ENCODE measurements at places on chromosomes 3 and 15.

DNA sequence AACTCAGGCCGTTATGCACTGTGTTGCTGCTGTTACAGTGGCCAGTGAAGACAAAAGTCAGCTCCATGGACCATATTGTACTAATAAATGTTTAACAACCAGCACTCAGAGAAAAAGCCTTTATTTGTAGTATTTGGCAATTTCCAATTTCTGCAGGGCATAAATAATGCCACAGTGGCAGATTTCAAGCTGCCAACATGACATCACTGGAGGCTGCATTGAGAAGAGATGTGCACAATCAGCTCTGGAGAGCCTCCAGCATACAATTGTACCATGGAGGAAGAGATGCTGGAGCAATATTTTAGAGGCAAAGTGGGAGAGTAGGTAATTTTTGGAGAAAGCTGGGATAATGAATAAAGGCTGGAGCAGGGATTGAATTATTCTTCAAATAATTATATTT, 9.7 kb upstream of the ALCAM start:
- DNase-seq, result no peak

DNA sequence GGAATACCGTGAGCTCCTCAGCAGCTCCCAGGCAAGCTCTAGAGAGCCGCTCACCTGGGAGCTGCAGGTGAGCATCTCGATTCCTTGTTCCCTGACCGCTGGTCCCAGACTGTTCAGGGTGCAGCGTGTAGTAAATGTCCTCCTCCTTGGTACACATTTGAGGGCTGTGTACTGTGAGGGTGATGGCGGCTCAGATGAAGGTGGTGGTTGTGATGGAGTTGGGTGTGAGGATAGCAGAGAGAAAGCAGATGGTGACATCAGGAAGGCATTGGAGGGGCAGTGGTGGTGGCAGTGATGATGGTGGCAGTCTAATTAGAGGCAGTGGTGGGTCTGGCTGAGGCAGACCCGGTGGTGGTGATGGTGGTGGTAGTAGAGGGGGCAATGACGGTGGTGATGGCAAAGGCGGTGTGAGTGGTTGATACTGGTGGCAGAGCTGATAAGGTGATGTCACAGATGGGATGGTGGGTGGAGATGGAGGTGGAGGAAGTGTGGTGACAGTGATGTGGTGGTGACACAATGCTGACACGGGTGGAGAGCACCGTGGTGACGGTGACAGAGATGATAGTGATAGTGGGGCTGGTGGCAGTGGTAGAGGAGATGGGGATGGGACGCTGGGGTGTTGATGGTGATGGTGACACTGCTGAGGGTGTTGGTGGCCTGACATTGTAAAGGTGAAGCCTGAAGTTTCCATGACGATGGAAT, at the start of gene DNAJB8:
Gene DNAJB8, minus strand, starts transcription at position 51 of the 702 bp plus-strand sequence. CDS start 3,645 bp downstream, outside the sequence.
- DNase-seq, result no peak

DNA sequence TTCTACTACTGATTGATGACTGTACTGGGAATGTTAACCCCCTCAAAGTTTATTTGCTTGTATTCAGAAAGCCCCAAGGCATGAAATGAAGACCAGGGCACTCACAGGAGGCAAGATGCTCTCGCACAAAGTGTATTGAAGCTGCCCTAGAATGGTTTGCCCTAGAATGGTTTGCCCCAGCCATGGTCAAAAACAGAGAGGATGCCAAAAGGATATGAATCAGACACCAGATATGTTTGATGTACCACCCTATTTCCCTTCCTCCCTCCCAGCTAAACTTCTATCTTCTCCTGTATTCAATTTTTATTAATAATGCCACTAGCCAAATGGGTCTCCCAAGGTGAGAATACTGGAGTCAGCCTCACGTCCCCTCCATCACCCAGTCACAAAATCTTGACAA, 101.3 kb downstream of the TMCO5A start:
- DNase-seq, result no peak

GRCh38 chr15:25169318-25169717, 214.5 kb downstream of the SNRPN start:
- DNase-seq, result no peak

- no peak for DNase-seq
Measured at GRCh38 chr3:197520311-197521276, 35.2 kb downstream of the BDH1 start.

DNA sequence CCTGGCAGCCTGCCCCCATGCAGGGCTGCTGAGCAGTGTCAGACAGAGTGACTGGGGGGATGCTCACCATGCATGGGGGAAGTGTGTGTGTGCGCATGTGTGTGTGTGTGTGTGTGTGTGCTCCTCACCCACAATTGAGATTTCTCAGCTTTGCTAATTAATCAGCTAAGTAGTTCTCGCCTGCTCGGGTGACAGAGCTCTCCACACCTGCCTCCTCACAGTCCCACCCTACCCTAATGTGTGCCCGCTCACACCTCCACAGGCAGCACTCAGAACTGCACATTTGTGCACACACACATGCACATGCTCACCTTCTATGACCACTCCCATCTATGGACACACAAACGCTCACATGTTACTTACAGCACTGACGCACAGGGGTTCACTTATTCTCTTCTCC, 37.3 kb downstream of the CACNA2D2 start:
- DNase-seq, result no peak

- DNase-seq, result no peak
Measured at GRCh38 chr3:21328711-21329390, 422.2 kb downstream of the ZNF385D start.

DNA sequence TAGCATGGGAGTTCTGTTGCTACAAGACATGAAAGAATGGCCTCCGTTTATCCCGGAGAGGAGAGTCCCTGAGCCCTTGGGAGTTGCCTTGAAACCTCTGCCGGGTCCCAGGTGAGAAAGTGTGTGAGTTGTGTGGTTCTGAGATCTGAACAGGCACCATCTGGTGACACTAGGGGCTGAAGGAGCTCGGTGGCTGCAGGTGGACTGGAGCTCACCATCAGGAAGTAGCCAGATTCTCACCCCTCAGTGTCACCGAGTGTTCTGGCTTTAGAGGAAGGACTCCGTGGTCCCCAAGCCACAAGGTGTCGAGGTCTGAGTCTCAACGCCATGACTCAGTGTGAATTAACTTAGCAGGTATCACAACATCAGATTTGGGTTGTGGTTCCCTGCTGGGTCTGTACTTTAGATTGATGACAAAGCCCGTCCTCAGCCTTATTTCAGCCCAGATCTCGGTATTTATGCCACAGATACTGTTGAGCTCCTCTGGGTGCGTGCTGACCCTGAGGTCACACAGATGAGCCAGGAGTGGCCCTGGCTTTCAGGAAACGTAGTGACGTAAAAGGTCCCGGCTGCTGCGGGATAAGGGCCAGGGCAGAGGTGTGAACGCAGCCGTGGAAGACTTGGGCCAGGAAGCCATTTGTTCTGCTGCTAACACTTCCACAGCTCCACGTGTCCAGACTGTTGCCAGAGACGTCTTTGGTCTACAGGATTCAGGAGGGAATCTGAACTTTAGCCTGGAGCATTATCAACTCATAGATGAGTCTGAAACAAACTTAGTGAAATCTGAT, 54.4 kb downstream of the PGPEP1L start:
- DNase-seq, result no peak

- no peak for DNase-seq
Measured at GRCh38 chr3:89380016-89380415, 272.6 kb downstream of the EPHA3 start.

GRCh38 chr3:132550579-132551305, 46.3 kb upstream of the ACKR4 start:
- no peak for DNase-seq

- no peak for DNase-seq
Measured at GRCh38 chr3:174325171-174325570, 534.0 kb upstream of the NAALADL2 start.

- no peak for DNase-seq
Measured at GRCh38 chr15:80636675-80637074, 58.4 kb upstream of the ABHD17C start.

- DNase-seq, result no peak
Measured at GRCh38 chr3:110859993-110860392, 211.6 kb upstream of the NECTIN3 start.

GRCh38 chr3:149479621-149480325, 5.3 kb downstream of the TM4SF4 start:
- no peak for DNase-seq

DNA sequence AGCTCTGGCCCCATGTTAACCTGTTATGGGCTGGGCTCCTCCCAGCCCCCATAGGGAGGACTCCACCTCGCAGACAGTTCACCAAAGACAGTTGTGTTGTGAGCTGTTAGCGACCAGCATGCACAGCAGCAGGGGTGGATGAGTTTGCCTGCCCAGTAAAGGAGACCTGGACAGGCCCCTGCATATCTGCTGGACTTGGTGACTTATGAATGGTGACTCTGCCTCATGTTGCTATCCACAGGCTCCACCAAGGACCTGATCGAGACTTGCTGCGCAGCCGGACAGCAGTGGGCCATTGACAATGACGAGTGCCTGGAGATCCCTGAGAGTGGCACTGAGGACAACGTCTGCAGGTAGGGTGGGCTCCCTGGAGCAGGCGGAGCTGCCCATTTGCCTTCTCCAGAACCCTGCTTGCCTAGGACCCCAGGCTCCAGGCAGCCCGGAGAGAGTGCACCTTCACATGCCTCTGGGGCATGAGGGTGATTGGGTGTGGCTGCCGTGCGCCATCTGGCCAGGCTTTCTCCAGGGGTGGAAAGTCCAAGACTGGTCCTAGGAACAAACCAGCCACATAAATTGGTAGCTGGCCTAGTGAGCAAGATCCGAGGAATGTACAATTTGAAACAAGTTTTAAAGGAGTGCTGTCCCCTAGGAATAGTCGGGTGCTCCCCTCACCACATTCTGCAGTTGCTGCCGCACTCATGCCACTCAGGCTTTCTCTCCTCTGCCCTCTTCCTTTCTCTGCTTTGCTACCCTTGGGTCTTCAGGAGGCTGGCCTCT, 59.1 kb downstream of the FBLN2 start:
- no peak for DNase-seq

DNA sequence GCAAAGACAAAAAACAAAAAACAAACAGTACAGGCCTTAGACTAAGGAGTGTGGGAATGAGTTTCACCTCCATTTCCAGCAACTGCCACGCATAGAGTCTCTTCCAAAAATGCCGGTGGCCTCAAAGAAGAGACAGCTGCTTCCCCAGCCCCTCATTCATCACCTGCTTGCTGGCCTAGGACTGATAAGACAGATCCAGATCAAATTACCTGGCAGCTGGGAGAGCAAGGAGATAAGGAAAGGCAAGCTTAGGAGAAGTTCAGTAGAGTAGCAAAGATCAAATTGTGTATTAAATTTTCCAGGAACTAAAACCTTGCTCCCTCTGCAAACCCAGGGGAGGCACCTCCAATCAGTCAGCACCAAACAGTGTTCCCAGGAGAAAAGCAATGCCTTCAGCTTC, 325.8 kb upstream of the CTNNB1 start:
- no peak for DNase-seq

GRCh38 chr3:51980253-51980652, 3.1 kb upstream of the ACY1 start:
- DNase-seq, result no peak

GRCh38 chr3:111588527-111588926, 6.6 kb downstream of the ZBED2 start:
- DNase-seq, result no peak
